Cardiac septum (tissue), 1 donor: ENCODE measurements at places on chromosomes 6 and 20. TPM values are rescaled to one million over a fixed set of nuclear protein-coding genes. Genes with fewer than 3 reads are reported as not detected.

DNA sequence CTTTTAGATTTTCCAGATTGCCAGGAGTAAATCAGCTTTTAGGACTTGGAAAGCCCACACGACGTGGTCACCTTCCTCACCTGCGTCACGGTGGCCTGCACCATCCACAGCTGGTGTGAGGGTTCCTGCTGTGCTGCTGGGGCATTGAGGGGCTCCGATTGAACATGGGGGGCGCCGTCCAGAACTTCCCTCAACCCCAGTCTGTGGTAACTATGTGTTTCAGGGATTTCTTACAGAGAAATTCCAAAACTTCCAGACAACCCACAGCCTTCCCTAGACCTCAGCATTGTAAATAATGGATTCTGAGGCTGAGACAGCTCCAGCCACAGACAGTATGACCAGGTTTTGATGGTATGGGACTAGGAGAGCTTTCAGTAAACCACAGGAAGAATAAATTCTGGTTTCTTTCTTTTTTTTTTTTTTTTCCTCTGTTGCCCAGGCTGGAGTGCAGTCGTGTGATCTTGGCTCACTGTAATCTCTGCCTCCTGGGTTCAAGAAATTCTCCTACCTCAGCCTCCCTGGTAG lies 46.7 kb upstream of the IRF4 start:
- no peak for DNase-seq

GRCh38 chr6:166782520-166782919 lies 155.5 kb upstream of the RPS6KA2 start:
- no peak for DNase-seq

DNA sequence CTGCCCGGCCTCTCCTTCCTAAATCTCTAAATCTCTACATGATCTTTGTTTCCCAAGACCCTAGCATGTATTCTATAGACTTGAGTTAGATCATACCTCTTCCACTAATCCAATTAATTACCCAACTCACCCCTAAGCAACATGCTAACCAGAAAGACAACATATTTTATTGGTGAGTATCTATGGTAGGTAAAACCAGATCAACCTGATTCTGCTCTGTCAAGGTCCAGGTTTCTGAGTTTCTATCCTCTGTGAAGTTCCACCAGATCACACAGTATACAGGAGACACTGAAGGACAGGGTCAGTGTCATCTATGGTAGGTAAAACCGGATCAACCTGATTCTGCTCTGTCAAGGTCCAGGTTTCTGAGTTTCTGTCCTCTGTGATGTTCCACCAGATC lies 363.2 kb upstream of the MARCKS start:
- DNase-seq, result no peak

DNA sequence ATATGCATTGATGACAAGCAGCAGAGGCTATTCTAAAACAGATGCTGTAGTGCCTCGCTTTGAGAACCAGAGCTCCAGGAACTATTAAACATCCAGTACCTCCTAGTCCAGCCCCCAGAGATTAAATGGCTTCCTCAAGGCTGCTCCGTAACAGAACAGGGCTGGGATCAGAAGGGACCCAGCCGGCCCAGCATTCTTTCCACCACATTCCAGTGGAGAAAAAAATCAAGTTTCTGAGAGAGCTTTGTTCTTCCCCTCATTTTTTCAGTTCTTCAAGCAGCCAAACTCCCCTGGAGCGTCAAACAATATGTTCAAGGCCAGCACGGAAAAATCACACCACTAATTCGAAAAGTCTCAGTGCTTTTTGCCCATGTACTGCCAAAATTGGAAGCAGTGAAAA lies 5.8 kb upstream of the STMND1 start:
- no peak for DNase-seq

DNA sequence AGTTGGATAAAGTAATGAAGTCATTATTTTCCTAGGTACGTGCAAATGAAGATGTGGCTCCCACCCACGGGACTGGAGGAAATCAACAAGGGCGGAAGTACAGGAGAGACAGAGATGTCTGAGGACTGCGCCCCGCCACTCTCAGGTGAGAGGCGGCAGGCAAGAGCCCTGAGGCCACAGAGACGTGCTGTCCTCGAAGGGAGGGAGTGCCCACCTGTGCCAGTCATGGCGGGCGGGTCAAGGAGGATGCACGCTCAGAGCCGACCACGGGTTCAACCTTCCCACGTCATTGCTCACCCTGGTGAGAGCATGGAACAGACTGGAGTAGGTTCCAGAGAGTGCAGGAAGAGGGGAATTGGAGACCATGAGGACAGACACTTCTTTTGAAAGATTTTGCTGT lies 12.7 kb downstream of the CST8 start:
- no peak for DNase-seq

- DNase-seq, result no peak
Observed at GRCh38 chr20:62955519-62956386, 3.2 kb downstream of the SLC17A9 start.

GRCh38 chr6:53623497-53623896 lies 42.1 kb downstream of the KLHL31 start:
- no peak for DNase-seq

- no peak for DNase-seq
Observed at GRCh38 chr20:52004715-52005114, 186.9 kb downstream of the ZFP64 start.

DNA sequence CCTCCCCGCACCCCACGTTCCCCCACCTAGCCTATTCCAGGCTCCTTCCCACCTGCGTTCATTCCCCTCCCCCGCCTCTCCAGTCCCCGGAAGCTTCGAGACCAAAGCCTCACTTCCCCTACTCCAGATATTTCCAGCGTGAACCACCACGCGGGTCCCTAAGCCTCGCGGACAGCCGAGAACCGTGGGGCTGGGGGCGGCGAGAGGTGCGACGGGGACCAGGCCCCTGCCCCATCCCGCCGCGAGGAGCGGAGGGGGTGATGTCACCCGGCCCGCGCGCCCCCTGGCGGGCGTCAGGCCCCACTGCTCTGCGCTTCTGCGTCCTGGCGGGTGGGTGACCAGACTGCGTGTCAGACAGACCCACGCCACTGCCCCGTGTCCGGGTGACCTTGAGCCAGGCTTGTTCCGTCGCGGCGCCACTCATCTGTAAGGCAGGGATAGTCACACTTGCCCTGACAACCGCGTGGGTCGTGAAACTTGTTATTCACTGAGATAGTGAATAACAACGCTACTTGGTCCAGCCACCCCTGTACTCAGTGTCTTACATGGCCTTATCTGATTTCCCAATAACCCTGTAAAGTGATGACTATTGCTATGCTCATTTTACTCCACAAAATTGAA lies 9.0 kb upstream of the HSP90AB1 start:
- DNase-seq, result peak; percentile 93

GRCh38 chr20:46673394-46674252 lies 15.6 kb downstream of the TP53RK start:
- DNase-seq, result no peak

DNA sequence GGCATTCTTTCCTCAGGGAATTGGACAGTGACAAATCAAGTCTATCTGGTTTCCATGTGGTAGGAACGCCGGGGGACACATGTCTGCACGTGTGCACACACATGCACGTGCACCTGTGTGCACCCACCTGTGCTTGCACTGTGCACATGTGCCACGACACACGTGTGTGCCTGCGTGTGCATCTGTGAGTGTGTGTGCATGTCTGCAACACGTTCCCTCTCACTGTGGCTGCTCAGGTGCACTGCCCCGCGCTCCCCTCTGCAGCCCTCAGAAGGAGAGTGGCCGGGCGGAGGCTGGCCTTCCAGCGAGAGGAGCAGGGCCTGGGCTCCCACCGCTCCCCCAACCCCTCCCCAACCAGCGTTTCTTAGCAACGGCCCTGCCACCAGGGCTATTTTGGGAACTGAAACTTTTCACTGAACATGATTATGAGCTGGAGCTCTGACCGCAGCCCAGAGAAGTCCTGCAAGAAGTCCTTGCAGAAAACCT lies 147.8 kb downstream of the PHACTR3 start:
- DNase-seq, result no peak

- peak; percentile 86 for DNase-seq
Observed at GRCh38 chr20:50221501-50222308, 31.1 kb downstream of the CEBPB start.

DNA sequence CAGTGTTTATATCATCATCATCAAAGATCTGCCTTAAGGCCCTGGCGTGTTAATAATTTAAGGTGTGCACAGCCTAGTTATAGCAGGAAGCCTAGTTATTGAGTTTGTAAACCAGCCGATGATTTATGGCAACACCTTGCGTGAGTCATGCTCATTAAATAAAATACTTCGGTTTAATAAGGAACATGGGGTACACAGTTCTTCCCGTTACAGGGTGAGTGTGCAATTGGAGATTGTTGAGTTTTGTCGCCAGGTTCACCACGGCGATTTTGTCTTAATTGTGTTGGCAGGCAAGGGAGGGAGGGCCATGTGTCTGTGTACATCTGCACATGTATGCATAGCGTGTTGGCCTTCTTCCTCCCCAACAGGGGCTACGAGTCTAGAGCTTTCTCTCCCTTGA lies 104.0 kb downstream of the TFAP2A start:
- no peak for DNase-seq

DNA sequence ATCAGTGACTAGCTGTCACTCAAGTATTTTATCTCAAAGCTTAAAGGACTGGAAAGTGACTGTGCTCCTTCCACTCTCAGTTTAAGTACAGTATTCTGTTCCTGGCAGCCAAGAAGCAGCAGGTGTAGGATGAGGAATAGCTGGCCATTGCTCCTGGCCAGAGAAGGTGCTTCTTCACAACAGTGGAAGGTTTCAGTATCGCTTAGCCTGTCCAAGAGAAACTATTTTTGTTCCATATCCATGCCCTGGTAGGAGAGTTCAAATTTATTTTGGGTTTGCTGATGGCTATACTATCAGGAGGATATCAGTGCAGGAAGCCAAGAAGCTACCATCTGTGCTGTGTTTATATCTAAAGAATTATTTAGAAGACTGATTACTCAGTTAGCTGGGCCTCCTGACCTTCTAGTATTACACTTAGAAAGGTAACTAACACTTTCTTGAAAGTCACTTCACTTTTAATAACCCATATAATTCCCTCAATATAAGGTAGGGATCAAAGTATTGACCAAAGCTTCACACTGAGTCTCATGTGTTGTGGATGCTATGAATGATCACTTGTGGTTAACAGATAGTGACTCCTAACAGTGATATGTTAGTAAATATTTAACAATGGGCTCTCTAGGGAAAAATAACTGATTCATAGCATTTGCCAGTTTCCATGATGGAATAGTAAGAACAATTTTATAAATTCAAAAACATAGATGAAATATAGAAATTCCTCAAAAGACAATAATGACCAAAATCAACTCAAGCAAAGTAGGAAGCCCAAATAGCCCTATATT lies 99.9 kb downstream of the AIG1 start:
- no peak for DNase-seq

GRCh38 chr20:41678799-41679198 lies 60.6 kb upstream of the CHD6 start:
- DNase-seq, result no peak

- DNase-seq, result no peak
Observed at GRCh38 chr20:24445510-24446170, 23.8 kb upstream of the SYNDIG1 start.

GRCh38 chr6:18317850-18318249 lies 53.5 kb upstream of the DEK start:
- DNase-seq, result no peak

DNA sequence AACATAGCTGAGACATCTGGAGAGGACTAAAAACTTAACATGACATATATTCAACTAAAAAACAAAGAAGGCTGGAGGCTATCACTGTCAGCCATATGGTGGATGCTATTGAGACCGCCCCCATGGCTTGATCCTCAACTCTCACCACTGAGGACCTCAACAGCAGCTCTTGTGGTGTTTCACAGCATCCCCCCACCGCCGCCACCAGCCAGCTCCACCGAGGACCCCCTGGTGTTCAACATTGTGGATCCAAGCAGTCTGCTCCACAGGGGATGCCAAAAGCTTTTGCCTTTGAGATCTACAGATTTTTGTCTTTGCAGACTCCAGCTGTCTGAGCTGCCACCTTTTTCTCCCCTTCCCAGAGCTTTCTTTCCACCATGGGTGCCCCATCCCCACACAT lies 64.6 kb downstream of the NUS1 start:
- DNase-seq, result no peak

DNA sequence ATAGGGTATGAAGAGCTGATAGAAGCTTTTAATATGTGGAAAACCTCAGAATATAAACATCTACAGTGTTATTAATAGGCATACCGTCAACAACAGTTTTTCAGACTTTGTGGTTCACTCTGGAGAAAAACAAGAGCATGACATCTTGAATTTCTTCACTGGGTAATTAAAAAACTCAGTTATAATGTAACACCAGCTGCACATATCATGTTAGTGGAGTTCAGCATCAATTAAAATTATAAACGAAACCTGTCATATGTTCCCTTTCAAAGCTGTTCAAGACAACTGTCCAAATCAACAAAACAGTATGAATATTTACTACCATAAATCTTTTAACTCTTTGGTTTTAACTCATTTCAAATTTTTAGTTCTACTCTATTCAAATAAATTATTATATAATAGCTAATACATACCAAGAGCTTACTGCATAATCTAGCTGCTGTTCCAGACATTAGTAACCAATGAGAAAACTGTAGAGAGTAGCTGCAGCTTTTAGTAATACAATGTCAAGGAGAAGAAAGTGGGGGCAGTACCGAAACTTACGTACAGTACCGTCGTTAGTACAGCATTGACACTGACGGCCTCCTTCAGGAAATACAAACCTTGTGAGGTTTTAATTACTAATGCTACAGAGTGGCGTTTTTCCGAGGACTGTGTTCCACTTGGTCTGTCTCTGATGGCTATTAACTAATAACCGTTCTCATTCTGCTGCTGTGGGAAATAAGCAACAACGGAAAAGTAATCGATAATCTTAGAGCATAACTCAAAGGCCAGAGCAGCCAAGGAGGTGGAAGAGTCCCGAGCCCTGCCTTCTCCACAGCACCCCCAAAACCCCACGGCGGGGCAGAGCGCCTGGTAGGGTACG lies 532 bp upstream of the PM20D2 start:
- DNase-seq, result no peak

GRCh38 chr6:15380351-15380750 lies 134.5 kb downstream of the JARID2 start:
- no peak for DNase-seq

- no peak for DNase-seq
Observed at GRCh38 chr20:1994627-1995026, 769 bp upstream of the PDYN start.

DNA sequence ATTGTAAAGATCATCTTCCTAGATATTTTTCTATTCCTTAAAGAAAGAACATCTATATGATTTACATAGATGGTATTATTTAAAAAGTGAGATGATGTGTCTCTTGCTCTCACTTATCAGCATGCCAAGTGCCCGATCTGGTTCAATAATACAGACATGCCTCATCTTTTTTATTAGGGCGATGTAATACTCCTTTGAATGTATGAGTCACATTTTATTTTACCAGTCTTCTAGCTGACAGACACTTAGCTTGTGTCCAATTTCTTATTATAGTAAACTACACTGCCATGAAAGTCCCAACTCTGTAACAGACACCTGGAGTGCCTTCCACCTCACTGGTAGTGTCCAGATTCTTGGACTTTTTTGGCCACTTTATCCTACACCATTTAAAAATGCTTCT lies 586.6 kb upstream of the BTBD3 start:
- DNase-seq, result no peak

- no peak for DNase-seq
Observed at GRCh38 chr20:35271904-35272303, 6.0 kb downstream of the MMP24OS start.

The ABHD16B gene
- not detected for total RNA-seq

The SLC35D3 gene
- not detected for total RNA-seq

The ZNF334 gene
- total RNA-seq, result 1.2 TPM

The FAM83D gene
- total RNA-seq, result 0.62 TPM

The RSPH9 gene
- 0.24 TPM for total RNA-seq

The ZGPAT gene
- total RNA-seq, result 16.7 TPM
